ENCODE measurements at places on chromosomes 11 and 22. TPM values are rescaled to one million over a fixed set of nuclear protein-coding genes. Genes with fewer than 3 reads are reported as not detected.

The SPA17 gene
- total RNA-seq, result 7.1 TPM

DNA sequence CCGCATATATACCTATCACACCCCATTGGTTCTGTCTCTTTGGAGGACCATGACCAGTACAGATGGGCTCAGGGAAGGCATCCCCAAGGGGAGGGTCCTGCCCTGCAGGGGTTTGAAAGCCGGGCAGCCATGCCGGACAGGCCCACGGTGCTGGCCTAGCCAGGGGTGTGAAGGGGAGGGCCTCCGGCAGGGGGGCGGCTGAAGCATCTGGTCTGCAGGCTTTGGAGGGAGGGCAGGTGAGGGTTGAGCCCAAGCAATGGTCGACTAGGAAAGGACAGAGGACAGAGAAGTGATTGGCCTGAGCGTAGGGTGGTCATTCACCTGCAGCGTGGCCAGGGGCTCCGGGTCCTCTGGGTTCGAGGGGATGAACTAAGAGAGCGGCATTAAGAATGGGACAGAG, 11.2 kb upstream of the CTSD start:
- H3K27ac ChIP-seq, result no peak overlapping the region
- no peak for DNase-seq
- H3K27me3 ChIP-seq, result no peaks in the 10 kb centered on the region
- no peaks in the 10 kb centered on the region for H3K36me3 ChIP-seq
- no peak overlapping the region for H3K4me3 ChIP-seq

The FOSL1 gene
- 3.3 TPM for total RNA-seq

GRCh38 chr11:112797648-112798293, 163.4 kb upstream of the NCAM1 start:
- H3K4me3 ChIP-seq, result no peak overlapping the region
- no peaks in the 10 kb centered on the region for H3K27me3 ChIP-seq
- no peak for DNase-seq
- H3K27ac ChIP-seq, result no peak overlapping the region
- H3K4me1 ChIP-seq, result peaks cover 30% of the 10 kb centered on the region
- H3K36me3 ChIP-seq, result no peaks in the 10 kb centered on the region

DNA sequence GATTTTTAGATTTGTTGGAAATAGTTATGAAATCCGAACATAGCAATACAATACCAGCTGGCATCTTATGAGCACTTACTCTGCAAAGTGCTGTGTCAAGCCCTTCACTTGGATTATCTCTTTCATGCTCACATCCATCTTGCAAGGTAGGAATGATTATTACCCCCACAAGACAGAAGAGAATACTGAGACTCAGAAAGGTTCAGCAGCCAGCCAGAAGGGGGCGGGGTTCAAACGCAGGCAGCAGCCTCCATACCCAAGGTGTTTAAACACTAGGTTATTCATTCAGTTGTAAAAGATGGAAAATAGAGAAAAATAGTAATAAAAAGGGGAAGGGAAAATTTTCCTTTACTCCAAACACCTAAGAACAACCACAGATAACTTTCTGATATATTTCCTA, 158.5 kb downstream of the CCDC34 start:
- H3K4me3 ChIP-seq, result no peak overlapping the region
- H3K27ac ChIP-seq, result no peak overlapping the region
- H3K36me3 ChIP-seq, result no peaks in the 10 kb centered on the region
- peaks cover 5% of the 10 kb centered on the region for H3K4me1 ChIP-seq

The APOC3 gene
- not detected for total RNA-seq

- DNase-seq, result no peak
- H3K4me1 ChIP-seq, result peaks cover 5% of the 10 kb centered on the region
- no peaks in the 10 kb centered on the region for H3K36me3 ChIP-seq
- no peaks in the 10 kb centered on the region for H3K27me3 ChIP-seq
- H3K27ac ChIP-seq, result peak overlapping the region; percentile 95
These were observed 5.4 kb downstream of the CRY2 start for GRCh38 chr11:45852712-45853101.

DNA sequence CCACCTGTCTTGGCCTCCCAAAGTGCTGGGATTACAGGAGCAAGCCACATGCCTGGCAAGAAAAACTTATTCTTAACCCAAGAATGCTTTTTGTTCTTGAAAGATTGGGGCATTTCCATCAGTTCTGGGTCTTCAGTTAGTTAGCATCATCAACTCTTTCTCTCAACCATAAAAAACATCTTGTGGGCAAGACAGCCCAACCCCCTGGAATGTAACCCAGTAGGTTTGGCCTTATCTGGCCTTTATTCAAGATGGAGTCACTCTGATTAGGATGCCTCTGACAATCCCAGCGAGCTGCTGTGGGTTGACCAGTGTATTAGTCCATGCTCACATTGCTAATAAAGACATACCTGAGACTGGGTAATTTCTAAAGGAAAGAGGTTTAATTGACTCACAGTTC, 9.2 kb upstream of the TPCN2 start:
- peaks cover 30% of the 10 kb centered on the region for H3K4me1 ChIP-seq
- H3K27ac ChIP-seq, result peak overlapping the region; percentile 18
- H3K4me3 ChIP-seq, result no peak overlapping the region
- H3K36me3 ChIP-seq, result no peaks in the 10 kb centered on the region

- DNase-seq, result no peak
- no peak overlapping the region for H3K27ac ChIP-seq
- H3K27me3 ChIP-seq, result no peaks in the 10 kb centered on the region
- H3K4me3 ChIP-seq, result no peak overlapping the region
- no peaks in the 10 kb centered on the region for H3K4me1 ChIP-seq
These were observed 54.8 kb downstream of the CSTPP1 start for GRCh38 chr11:46991391-46991790.

The PDE3B gene
- 39.9 TPM for total RNA-seq

DNA sequence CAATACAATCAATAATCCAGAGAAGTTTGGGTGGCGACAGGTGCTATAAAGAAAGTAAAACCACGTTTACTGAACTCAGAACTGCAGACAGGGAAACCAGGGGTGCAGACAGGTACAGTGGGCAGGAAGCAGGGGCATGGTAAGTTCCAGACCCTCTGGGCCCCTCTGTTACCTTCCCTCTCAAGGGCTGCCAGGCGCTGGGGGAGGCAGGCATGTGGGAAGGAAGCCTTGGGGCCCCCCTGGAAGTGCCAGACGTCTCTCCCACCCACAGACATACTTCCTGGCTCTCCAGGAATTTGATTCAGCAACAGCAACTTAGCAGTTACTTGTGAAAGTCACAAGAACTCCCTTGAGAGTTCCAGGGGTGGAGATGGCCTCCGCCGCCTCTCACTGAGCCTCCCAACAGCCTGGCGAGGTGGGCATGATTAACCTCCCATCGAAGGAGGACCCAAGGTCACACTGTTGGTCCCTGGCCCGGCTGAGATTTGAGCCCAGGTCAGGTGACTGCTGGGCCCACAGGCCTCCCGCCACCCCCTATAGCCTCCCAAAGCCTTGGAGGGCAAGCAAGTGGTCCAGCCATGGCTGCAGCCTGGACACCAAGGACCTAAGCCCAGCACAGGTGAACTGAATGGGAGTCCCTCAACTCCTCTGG, 14.1 kb upstream of the TSKU start:
- H3K36me3 ChIP-seq, result no peaks in the 10 kb centered on the region
- H3K4me3 ChIP-seq, result no peak overlapping the region
- H3K27me3 ChIP-seq, result no peaks in the 10 kb centered on the region
- DNase-seq, result no peak
- H3K27ac ChIP-seq, result no peak overlapping the region
- H3K4me1 ChIP-seq, result peaks cover 97% of the 10 kb centered on the region

DNA sequence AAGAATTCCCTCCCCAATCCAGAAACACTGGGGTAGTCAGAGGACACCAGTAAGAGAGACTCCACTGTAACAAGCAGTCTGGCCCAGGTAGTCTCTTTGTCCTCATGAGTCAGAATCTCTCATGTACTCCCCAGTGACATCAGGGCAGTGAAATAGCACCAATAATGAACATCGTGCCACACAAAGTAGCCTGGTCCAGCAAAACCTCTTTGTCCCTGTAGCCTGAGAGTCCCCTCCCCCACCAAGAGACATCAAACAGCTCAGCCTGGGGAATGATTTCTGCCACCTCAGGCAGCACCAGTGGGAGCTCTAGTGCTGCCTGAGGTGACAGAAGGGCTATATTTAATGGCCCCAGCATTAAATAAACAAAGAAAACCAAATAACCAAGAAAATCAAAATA, 88.1 kb downstream of the SBF2 start:
- no peak for DNase-seq
- no peaks in the 10 kb centered on the region for H3K4me1 ChIP-seq
- H3K27me3 ChIP-seq, result no peaks in the 10 kb centered on the region
- H3K27ac ChIP-seq, result no peak overlapping the region
- no peak overlapping the region for H3K4me3 ChIP-seq
- no peaks in the 10 kb centered on the region for H3K36me3 ChIP-seq

The C11orf21 gene
- 0.44 TPM for total RNA-seq

- H3K36me3 ChIP-seq, result no peaks in the 10 kb centered on the region
- no peak overlapping the region for H3K27ac ChIP-seq
- peaks cover 17% of the 10 kb centered on the region for H3K4me1 ChIP-seq
- H3K4me3 ChIP-seq, result no peak overlapping the region
- peak; percentile 16 for DNase-seq
These were observed 378.8 kb downstream of the ETS1 start for GRCh38 chr11:128208329-128209137.

DNA sequence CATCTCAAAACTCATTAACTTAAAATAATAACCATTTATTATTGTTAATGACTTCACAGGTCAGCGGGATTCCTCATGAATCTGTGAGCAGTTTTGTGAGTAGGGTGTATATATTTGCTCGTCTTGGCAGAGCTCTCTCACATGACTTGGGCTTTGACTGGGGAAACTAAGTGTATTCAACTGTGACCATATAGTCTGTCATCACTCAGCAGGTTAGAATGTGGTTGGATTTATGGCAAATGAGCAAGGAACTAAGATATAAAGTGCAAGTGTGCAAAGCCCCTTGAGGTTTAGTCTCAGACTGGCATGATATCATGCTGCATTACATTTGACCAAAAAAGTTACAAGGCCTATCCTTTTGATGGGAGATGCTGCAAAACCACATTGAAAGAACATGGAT, 254.8 kb downstream of the CNTN5 start:
- H3K36me3 ChIP-seq, result no peaks in the 10 kb centered on the region
- H3K27ac ChIP-seq, result no peak overlapping the region
- no peak overlapping the region for H3K4me3 ChIP-seq
- no peaks in the 10 kb centered on the region for H3K27me3 ChIP-seq
- no peak for DNase-seq

DNA sequence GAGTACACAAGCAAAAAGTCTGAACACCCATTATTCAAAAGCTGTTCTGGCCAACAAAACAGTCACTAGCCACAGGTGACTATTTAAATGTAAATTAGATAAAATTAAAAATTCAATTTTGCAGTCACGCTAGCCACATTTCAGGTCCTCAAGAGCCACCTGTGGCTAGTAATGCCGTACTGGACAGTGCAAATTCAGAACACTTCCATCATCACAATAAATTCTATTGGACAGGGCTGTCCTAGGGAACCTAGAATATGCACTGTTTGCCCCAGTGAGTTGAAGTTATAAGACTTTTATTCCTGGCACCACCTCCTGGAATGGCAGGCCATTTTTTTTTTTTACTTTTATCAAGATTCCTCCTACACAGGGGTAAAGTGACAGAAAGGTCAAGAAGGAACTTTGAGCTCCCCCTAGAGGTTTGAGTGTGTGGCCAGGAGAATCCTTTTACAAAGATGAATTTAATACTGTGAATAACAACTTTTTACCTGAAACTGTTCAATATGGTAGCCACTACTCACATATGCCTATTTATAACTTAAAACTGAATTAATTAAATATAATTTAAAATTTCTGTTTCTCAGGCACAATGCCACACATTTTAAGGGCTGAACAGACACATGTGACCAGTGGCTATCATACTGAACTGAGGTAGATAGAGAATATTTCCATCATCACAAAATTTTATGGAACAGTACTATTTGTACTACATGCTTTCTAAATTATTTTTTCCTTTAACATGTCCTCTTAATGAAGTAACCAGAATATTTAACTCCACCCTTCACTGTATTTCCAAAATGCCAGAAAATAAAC, 6.5 kb downstream of the MSANTD2 start:
- no peaks in the 10 kb centered on the region for H3K36me3 ChIP-seq
- no peak for DNase-seq
- peaks cover 6% of the 10 kb centered on the region for H3K4me1 ChIP-seq
- H3K27me3 ChIP-seq, result no peaks in the 10 kb centered on the region

GRCh38 chr11:17554487-17554886, 7.4 kb downstream of the OTOG start:
- H3K4me3 ChIP-seq, result no peak overlapping the region
- no peak for DNase-seq
- no peaks in the 10 kb centered on the region for H3K27me3 ChIP-seq
- no peak overlapping the region for H3K27ac ChIP-seq

- peak overlapping the region; percentile 70 for H3K4me3 ChIP-seq
- H3K4me1 ChIP-seq, result no peaks in the 10 kb centered on the region
- no peaks in the 10 kb centered on the region for H3K27me3 ChIP-seq
- H3K27ac ChIP-seq, result peak overlapping the region; percentile 63
- no peak for DNase-seq
- H3K36me3 ChIP-seq, result peaks cover 17% of the 10 kb centered on the region
These were observed 375 bp downstream of the LAYN start for GRCh38 chr11:111540937-111541253.

DNA sequence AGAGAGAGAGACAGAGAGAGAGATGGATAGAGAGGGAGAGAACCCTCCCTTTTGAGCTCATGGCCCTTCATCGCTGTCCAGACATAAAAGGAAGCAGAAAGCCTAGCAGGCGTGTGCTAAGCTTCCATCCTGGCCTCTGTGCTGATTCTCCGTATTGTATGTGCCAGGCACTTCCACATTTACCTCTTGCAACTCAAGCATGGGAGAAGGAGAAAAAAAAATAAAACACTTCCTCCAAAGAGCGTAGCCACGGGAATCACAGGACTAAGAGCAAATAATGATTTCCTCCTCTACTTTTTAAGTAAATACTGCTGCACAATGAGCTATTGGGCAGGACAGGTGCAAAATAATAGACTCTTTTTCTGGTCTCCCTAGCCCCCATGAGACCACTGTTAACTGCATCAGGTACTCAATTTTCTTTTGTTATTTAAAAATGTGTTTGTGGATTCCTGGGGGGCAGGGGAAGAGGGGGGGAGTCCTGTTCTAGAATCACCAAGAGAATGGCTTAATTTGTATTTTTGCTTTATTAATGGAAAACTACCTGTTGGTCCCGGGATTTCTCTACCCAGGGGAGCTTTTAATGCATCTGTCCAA, 154.3 kb downstream of the NXPE2 start:
- H3K4me1 ChIP-seq, result no peaks in the 10 kb centered on the region
- H3K27me3 ChIP-seq, result no peaks in the 10 kb centered on the region
- no peaks in the 10 kb centered on the region for H3K36me3 ChIP-seq
- H3K27ac ChIP-seq, result no peak overlapping the region
- no peak for DNase-seq

GRCh38 chr11:59800390-59801025, 10.1 kb downstream of the MRPL16 start:
- H3K27me3 ChIP-seq, result no peaks in the 10 kb centered on the region
- H3K36me3 ChIP-seq, result peaks cover 54% of the 10 kb centered on the region
- H3K4me1 ChIP-seq, result no peaks in the 10 kb centered on the region
- no peak for DNase-seq
- no peak overlapping the region for H3K27ac ChIP-seq
- no peak overlapping the region for H3K4me3 ChIP-seq

The OR52H1 gene
- total RNA-seq, result 0.84 TPM
